ENCODE measurements at places on chromosomes 3 and 15. TPM values are rescaled to one million over a fixed set of nuclear protein-coding genes. Genes with fewer than 3 reads are reported as not detected.

GOLGA8J gene
- total RNA-seq = not detected

PARP6 gene
- total RNA-seq = 29.6 TPM

SERINC4 gene
- not detected for total RNA-seq

SLC9A9 gene
- total RNA-seq = 2.3 TPM

AADACL2 gene
- total RNA-seq = not detected

ANKRD63 gene
- 0.51 TPM for total RNA-seq

FILIP1L gene
- total RNA-seq = 52.7 TPM

FANCD2 gene
- 1.0 TPM for total RNA-seq

SPSB4 gene
- total RNA-seq = 5.8 TPM

REC114 gene
- total RNA-seq = not detected

EOMES gene
- total RNA-seq = not detected

GHSR gene
- not detected for total RNA-seq

PTH1R gene
- total RNA-seq = 18.5 TPM

SUSD5 gene
- 0.96 TPM for total RNA-seq

FAM174B gene
- total RNA-seq = 16.9 TPM

ACY1 gene
- 18.7 TPM for total RNA-seq

GPR171 gene
- 0.64 TPM for total RNA-seq

SLC6A1 gene
- total RNA-seq = 2.5 TPM

STXBP5L gene
- not detected for total RNA-seq
